ENCODE measurements at places on chromosomes 4 and X.

DNA sequence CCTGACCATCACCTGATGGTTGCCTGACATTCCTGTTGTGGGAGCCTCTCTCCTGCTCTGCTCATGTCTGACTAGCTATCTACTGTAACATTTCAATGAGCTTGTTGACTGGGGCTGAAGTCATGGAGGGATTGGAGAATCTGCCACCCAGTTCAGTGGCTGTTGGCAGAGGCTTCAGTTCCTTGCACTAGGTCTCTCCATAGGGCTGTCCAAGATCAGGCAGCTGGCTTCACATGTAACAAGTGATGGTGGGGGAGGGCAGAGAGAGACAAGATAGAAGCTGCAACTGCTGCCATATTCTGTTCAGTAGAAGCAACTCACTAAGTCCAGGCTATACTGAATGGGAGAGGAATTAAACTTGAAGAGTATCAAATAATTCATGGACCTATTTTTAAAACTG lies 14.1 kb upstream of the CCNI start:
- no peak for DNase-seq

- no peak for DNase-seq
Observed at GRCh38 chrX:69469975-69470374, 34.2 kb upstream of the NALF2 start.

DNA sequence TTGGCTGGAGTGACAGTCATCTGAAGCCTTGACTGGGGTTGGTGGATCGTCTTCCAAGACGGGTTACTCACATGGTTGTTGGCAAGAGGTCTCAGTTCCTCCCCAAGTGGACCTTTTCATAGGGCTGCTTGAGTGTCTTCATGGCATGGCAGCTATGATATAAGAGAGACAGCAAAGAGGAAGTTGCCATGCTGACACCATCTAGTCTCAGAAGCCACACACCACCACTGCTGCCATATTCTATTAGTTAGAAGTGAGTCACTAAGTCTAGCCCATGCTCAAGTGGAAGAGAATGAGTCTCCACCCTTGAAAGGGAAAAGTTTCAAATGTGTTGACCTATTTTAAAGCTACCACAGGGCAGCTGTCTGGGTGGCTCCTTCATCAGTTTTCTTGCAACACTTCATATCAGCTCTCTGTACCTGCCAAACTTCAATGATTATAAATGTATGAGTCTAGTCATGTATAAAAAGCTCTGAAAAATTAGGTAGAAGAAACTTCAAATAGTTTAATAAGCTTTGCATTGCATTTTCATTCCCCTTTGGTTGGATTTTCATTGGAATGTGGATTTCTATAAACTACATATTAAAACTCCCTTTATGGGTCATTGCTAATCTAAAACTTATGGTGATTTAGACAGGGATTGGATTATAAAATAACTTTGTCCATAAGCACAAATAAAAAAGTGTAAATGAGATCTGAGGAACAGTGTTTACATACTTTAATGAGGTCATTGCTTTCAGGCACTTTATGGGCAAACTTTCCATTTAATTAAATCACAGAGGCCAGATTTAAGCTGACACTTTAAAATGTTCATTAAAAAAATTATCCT lies 68.0 kb upstream of the ATXN3L start:
- DNase-seq: no peak

- DNase-seq: no peak
Observed at GRCh38 chr4:90486346-90486745, 359.2 kb downstream of the CCSER1 start.
